ENCODE measurements at places on chromosomes 12 and 14.
A peak's percentile ranks its signal among the peaks of the same experiment; 100 is the strongest.

DNA sequence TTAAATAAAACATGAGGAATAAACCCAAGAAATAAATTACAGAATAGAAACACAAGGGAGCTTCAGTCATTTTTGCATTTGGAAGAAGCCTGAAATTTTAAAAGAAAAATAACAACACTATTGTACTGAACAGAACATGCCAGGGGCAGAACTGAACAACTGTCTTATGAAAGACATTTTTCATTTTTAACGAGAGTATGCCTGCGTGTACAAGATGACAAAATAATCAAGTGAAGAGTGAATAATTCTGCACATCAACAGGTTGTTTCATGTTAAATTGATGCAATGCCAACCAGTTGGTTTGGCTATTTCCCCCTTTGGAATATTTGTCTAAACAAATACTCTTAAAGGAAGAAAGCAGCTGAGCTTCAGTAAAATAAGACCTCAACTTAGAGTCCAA, 103.3 kb upstream of the BTG1 start:
- DNase-seq: no peak

GRCh38 chr12:88267630-88268029, 125.5 kb downstream of the TMTC3 start:
- no peak for DNase-seq

DNA sequence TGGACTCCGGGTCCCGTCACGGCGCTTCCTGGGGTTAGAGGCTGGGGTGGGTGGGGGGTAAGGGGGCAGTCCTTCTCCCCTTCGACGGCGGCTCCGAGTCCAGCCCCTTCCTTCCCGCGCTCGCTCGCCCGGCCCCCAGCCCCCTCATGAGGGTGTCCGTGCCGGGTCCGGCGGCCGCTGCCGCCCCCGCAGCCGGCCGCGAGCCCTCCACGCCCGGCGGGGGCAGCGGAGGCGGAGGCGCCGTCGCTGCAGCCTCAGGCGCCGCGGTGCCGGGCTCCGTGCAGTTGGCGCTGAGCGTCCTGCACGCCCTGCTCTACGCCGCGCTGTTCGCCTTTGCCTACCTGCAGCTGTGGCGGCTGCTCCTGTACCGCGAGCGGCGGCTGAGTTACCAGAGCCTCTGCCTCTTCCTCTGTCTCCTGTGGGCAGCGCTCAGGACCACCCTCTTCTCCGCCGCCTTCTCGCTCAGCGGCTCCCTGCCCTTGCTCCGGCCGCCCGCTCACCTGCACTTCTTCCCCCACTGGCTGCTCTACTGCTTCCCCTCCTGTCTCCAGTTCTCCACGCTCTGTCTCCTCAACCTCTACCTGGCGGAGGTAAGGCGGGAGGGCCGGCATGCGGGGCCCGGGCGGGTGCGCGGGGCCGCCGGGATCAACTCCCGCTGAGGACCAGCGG, 500 bp downstream of the GPR137C start:
- peak; percentile 10 for DNase-seq

GRCh38 chr12:128573907-128574306, 249.9 kb downstream of the SLC15A4 start:
- DNase-seq: no peak

- DNase-seq: no peak
Observed at GRCh38 chr12:79652521-79652920, 38.2 kb downstream of the PAWR start.

DNA sequence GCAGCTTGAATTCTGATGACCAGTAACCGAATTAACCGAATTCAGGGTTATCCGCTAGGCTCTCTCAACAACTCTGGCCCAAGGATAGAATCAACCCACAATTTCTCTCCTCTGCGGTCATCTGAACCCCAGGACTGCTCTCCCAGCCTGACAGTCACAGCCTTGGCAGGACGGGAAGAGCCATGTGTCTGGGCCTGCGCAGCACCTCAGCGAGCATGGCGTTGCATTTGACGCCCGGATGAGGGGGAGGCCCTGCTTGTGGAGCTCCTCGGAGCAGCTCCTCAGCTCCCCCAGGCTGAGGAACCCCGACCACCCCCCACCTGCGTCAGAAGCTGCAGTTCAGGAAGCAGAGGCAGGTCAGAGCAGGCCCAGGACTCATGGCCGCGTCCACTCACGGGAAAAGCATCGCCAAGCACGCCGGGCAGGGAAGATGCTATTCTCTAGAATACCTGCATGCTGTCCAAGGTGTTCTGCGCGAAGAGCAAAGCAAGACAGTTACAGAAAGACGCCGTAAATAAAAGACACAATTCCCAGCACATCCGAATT, 131.1 kb downstream of the PIWIL1 start:
- no peak for DNase-seq

DNA sequence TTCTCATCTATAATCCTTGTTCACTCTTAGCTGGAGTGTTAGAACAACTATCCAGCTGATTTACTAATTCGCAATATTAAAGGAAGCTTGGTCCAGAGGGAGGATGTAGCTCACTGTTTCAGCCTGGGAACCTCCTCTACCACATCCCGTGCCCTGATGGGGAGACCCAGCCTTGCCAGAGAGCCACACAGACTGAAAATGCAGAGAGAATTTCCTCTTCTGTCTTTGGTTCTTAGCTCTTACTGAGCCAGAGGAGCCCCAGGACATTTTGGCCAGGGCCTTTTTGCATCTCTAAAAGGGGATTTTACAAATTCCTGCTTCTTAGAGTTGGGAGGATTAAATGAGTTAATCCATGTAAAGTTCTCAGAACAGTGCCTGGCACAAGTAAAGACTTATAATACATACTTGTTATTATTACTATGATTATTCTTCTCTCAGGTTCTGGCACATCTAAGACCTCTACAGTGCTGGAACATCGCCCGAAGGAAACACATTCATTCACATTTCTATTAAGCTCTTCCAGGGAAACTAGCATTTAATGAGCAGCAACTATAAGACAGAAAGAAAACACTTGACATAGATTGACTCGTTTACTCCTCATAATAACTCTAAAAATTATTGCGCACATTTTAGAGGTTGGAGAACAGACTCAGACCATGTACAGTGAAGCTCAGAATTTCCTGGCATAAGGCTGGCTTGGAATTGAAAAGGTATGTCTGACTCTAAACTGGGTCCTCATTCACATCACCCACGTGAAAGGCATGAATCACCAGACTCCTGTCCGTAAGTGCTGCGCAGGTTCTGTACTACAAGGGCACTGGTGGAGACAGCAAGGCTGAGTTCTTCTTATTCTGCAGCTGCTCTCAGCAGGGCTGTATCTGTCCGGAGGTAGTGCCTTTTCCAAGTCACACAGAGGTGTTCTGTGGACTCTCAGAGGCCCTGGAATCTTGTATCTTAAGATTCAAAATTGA, 27.8 kb upstream of the AEBP2 start:
- no peak for DNase-seq

- no peak for DNase-seq
Observed at GRCh38 chr12:52081263-52081733, 1.8 kb downstream of the SMIM41 start.

DNA sequence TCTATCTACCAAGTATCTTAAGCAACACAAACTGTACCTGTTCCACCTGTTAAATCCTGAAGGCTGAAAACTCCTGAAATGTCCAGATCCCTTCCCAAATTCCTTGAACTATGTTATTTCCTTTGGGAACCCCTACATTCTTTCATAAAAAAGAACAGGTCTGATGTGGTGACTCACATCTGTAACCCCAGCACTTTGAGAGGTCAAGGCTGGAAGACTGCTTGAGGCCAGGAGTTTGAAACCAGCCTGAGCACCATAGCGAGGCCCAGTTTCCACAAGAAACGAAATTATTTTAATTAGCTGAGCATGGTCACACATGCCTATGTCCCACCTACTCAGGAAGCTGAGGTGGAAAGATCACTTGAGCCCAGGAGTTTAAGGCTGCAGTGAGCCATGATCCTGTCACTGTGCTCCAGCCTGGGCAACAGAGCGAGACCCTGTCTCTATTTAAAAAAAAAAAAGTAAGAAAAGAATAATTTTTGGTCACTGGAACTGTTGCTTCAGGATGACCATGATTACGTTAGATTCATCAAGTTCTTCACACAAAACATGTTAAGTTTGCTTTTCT, 84.3 kb downstream of the PHLDA1 start:
- DNase-seq: no peak

DNA sequence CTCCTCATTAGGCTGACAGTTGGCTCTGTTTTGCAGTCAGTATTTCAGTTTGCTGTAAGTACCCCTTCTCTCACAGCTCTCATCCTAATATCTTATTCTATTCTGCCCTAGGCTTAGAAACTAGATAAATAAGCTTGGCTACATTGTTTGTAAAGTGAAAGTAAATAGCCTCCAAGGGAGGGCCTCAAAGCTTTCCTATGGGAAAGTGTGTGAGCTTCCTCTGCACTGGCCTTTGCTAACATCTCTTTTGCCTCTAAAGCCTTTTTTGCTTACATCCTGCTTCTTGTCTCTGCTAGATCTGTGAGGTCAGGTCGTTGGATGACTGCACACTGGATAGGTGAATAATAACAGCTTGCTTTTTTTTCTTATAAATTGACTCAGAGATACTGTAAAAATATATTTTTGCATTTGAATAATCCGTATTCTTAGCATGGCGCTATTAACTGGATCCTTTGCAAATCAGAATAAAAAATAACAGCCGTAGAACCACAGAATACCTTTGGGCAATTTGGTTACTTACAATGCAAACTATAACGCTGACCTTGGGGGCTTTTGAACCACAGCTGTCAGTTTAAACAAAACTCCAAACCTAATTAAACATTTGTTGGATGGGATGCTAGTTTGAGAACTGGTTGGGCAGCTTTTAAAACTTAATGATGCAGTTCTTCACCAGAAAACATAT, 55.1 kb downstream of the TTC6 start:
- DNase-seq: no peak

Data from inflammatory macrophage treated with lipopolysaccharide for 4 hours (primary cell).